GM23338 (cell line): ENCODE measurements at places on chromosomes 11 and 22. TPM values are rescaled to one million over a fixed set of nuclear protein-coding genes. Genes with fewer than 3 reads are reported as not detected.

- no peak for DNase-seq
These were observed 105.5 kb downstream of the PARVA start for GRCh38 chr11:12482839-12483238.

GRCh38 chr22:29799217-29799680, 32.1 kb downstream of the UQCR10 start:
- DNase-seq = no peak

Gene GGA1
- 53.7 and 57.1 TPM in 2 replicates for total RNA-seq

Gene SLC22A9
- total RNA-seq = not detected in 2 replicates

GRCh38 chr11:92841719-92842118, 127.7 kb upstream of the MTNR1B start:
- no peak for DNase-seq

DNA sequence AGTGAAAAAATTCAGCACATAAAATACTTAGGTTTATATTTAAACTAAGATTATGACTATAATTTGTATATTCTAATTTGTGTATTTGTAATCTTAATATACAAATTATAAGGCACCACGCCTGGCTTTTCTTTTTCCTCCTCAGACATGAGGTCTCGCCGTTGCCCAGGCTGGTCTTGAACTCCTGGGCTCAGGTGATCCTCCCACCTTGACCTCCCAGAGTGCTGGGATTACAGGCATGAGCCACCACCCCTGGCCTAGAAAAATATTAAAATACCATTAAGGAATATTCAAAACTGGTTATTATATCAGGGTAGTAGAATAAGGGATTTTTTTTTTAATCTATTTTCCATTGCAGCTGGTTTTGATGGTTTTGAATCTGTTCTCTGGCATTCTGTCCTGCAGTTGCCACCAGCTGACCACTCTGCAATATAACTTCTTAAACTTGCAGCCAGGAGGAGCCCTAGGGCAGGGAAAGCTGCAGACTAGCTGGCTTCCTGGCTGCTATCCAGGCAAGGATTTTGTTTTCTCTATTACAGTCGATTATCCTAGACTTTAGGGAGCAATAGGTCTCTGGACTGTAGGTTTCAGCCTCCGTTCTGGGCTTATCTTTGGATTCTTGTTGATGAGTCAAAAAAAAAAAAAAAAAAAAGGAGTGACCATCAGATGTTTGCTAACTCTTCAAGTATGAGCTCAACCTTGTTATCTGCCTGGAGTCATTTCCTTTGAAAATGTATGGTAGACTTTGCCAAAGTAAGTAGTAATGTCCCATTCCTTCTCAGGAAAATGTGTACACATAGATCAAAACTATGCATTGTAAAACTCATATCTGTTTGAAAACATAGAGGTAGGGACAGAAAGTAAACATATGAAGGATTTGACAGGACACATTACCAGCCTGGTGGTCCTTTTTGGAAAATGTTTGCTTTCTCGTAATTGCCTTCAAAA, 13.2 kb downstream of the POLA2 start:
- peak; percentile 83 for DNase-seq

DNA sequence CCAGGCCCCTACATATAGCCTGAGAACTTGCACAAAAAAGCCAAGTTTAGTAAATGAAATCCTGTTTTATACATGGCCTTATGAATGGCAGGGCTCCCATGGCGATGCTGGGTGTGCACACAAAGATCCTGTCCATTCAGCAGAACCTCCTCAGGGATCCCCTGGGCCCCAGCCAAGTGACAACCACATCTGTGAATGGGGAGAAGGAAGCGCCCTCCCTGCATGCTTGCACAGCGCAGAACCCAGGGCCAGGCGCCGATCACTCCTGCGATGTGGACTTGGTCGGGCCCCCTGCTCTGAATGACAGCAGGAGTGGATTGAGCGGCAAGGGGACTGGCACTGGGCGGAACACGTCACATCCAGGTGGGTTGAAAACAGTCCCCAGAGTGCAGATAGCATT, 4.5 kb upstream of the CDC42EP2 start:
- no peak for DNase-seq

DNA sequence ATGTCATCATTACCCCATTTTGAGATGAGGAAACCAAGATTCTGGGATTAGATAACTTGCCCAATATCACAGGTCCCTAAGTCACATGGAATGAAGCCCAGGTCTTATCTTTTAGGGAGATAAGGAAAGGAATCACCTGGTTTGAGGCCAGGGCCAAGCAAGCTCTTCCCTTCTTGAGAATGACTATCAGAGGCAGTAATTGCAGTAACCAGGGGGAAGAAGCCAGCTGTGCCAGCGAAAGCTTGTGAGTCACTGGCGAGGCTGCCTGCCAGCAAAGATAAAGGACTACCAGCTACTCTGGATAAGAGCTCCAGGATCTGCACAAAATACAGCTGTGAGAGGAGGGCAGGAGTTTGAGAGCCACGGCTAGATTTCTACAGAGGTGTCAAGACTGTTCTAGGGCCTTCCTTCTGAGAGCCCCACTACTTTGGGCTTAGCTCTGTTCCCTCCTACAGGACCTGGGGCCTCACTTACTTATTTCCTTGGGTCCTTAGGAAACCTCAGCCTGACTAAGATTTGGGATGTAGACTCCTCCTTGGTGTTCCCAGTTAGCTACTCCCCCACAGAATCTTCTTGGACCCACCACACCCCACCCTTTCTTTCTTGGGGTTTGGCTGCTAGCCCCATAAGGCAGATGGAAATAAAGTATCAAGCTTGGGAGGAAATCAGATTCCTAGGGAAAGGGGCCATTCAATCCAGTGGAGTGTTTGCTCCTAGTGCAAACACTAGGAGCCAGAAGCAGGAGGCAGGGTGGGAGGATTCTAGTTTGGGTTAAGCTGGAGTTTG, 9.7 kb upstream of the CCKBR start:
- no peak for DNase-seq

Gene NLRP6
- total RNA-seq = 0.73 TPM in 1 of 2 replicates, not detected in the other

Gene SLC35E4
- total RNA-seq = 10.4 and 11.3 TPM in 2 replicates

Gene ACRV1
- not detected in 2 replicates for total RNA-seq

- DNase-seq = no peak
These were observed 442.2 kb upstream of the DDI1 start for GRCh38 chr11:103594283-103594682.

DNA sequence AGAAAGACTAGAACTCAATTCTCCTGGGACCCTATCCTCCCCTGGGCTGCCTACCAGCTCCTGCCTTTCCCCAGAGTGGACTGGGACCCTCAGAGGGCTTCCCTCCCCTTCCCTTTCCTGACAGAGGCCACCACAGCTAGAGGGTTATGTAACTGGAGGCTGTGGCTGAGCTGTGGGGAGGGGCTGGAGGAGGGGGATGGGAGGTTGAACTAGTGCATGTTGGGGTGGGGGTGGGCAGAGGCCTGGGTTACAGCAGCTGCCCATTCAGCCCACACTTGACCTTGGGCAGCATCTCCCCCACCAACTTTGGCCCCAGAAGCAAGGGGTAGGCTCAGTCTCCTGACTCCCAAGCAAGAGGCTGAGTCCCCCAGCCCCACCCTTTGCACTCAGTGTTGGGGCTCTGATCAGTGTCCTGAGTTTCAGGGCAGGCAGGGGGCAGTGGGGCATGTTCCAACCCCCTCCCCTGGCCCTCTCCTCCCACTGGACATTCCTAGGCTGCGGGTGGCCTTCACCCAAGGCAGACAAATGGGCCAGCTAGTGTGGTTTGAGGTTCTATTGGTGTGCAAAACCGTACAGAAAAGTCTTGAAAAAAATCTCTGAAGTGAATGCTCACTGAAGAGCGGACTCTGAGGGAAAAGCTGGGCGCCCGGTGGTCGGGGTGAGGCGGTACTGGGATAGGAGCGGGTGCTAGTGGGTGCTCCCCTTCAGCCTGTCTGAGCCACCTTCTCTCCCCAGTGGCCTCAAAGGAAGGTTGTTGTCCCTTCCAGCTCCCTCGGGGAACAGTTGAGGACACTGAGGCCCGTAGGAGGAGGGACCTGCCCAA, 3.8 kb downstream of the KCNC1 start:
- DNase-seq = no peak

GRCh38 chr11:119041821-119042514, 11.3 kb upstream of the SLC37A4 start:
- no peak for DNase-seq

DNA sequence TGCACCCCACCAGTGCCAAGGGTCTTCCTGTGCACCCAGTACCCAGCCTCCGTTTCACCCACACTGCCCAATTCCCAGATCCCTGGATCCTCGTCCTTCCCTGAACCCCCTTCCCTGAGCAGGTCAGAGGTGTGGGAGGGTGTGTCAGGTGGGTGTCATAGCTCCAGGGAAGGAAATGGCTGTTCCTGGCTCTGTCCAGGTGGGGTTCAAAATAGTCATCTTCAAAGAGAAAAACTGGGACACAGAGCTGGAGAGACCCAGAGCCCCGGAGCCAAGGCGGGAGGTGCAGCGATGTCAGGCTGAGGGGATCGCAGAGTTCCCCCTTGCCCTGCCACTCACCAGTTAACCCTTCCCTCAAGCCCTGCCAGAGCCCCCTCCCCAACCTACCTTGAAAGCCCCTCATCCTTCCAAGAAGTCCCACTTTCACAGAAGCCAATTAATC, 698 bp downstream of the C1QTNF4 start:
- DNase-seq = no peak
